ENCODE measurements at places on chromosomes 6 and 20.
A peak's percentile ranks its signal among the peaks of the same experiment; 100 is the strongest.

- no peak overlapping the region for H3K4me3 ChIP-seq
- H3K27me3 ChIP-seq, result no peaks in the 10 kb centered on the region
- no peaks in the 10 kb centered on the region for H3K4me1 ChIP-seq
- H3K27ac ChIP-seq, result no peak overlapping the region
- no peaks in the 10 kb centered on the region for H3K36me3 ChIP-seq
Observed at GRCh38 chr6:15153191-15153590, 92.7 kb upstream of the JARID2 start.

DNA sequence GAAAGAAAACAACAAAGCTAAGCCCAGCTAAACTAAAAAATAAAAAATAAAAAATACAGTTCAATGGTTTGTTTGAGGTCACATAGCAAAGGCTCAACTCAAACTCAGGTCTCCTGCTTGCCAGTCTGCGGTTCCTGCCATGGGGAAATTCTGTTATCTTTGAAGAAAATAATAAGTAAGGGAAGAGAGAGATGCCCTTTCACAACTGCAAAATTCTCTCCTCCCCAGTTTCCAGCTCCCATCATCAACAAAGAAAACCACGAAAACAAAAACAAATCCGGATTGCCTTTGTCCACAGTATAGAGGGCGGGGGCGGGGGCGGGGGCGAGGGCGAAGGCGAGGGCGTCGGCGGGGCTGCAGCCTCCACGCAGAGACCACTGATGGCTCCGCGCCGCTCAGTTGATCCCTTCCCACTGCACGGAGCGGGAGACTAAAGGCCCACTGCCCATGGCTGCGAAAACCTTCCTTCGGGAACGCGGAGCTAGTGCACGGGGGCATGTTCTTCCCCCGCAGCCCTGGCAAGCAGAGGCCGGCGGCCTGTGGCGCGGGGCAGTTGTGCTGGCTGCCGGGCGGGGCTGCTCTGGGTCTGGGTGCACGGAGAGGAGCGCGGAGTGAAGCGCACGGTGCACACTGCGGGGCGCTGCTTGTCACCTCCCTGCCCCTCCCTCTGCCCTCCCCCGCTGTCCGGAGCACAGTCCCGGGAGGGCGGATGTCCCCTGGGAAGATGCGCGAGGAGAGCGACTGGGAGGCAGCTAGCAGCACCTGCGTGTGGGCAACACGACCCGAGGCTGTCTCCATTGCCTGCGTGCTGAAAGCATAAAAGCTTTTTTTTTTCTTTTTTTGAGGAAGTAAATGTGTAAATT is 54.1 kb upstream of the TPD52L1 start:
- peak overlapping the region; percentile 47 for H3K4me3 ChIP-seq
- H3K36me3 ChIP-seq, result no peaks in the 10 kb centered on the region
- H3K27me3 ChIP-seq, result no peaks in the 10 kb centered on the region
- peaks cover 65% of the 10 kb centered on the region for H3K4me1 ChIP-seq
- H3K27ac ChIP-seq, result no peak overlapping the region

DNA sequence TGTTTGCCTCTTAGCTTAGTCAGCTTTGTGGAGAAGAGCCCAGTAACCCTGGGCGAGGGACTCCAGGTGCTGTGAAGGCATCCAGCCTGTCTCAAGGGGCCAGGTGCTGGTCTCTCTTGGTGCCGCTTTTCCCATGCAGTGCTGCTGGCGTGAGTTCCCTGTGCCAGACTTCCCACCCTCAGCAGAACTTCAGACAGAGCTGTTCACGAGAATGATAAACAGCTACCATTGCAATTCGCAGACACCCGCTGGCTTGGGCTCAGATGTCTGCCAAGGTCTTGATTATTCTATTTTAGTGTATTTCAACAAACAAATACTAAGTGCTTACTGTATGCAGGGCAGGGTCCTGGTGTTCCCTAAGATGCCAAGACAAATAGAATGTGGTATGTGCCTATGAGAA is 57.7 kb downstream of the RNF217 start:
- H3K27me3 ChIP-seq, result no peaks in the 10 kb centered on the region
- no peak overlapping the region for H3K4me3 ChIP-seq
- no peak for DNase-seq
- H3K4me1 ChIP-seq, result peaks cover 6% of the 10 kb centered on the region
- H3K36me3 ChIP-seq, result no peaks in the 10 kb centered on the region

- no peak overlapping the region for H3K27ac ChIP-seq
- H3K36me3 ChIP-seq, result no peaks in the 10 kb centered on the region
- peaks cover 3% of the 10 kb centered on the region for H3K4me1 ChIP-seq
- peak; percentile 64 for DNase-seq
- peaks cover 100% of the 10 kb centered on the region for H3K27me3 ChIP-seq
Observed at GRCh38 chr20:21701171-21701876, 4.1 kb upstream of the PAX1 start.

- no peak overlapping the region for H3K27ac ChIP-seq
- H3K27me3 ChIP-seq, result no peaks in the 10 kb centered on the region
- peak overlapping the region; percentile 34 for H3K4me3 ChIP-seq
- no peaks in the 10 kb centered on the region for H3K36me3 ChIP-seq
- peak; percentile 84 for DNase-seq
Observed at GRCh38 chr6:11228935-11229654, 3.4 kb downstream of the NEDD9 start.

DNA sequence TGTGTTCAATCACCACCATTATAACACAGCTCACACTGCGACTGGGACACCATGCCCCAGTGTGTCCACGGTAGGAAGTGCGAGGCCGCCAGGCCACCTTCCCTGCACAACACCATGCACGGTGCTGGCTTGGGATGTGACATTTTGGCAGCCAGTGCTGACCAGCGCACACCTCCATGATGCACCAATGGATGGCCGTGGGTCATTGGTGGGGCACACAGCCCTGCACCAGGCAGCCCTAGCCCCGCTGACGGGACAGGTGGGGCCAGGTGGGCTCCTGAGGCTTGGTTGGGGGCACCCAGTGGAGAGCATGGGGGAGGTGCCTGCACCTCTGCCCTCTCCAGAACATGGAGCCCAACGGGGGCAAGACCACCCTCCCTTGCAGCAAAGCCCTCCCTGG is 18.2 kb upstream of the FRMD1 start:
- H3K4me3 ChIP-seq, result no peak overlapping the region
- no peak for DNase-seq
- H3K36me3 ChIP-seq, result no peaks in the 10 kb centered on the region
- H3K4me1 ChIP-seq, result peaks cover 7% of the 10 kb centered on the region

GRCh38 chr6:166157930-166158617 is 9.6 kb downstream of the TBXT start:
- no peak for DNase-seq
- H3K27ac ChIP-seq, result no peak overlapping the region
- no peak overlapping the region for H3K4me3 ChIP-seq
- H3K4me1 ChIP-seq, result no peaks in the 10 kb centered on the region
- peaks cover 11% of the 10 kb centered on the region for H3K27me3 ChIP-seq

GRCh38 chr20:50583442-50584150 is 73.4 kb downstream of the PTPN1 start:
- H3K27me3 ChIP-seq, result no peaks in the 10 kb centered on the region
- H3K4me3 ChIP-seq, result no peak overlapping the region
- H3K27ac ChIP-seq, result no peak overlapping the region
- DNase-seq, result no peak

DNA sequence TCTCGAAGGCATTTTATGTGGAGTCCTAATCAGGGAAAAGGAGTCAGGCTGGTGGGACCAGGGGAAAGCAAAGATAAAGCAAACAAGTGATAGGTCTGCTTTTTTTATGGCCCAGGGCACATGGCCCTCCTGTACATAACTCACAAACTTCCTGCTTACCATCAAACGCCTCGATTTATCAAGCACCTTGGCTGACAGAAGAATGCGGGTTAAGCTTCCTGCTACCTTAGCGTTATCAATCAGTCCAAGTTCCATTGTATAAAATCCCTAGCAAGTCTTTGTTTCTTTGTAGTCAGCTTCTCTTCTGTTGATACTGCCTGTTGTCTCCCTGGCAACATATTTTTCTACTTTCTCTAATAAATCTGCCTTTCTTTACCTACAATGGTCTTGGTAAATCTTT is 4.1 kb upstream of the TRIM27 start:
- H3K27me3 ChIP-seq, result no peaks in the 10 kb centered on the region
- no peak overlapping the region for H3K4me3 ChIP-seq
- H3K27ac ChIP-seq, result no peak overlapping the region
- H3K36me3 ChIP-seq, result no peaks in the 10 kb centered on the region
- peaks cover 10% of the 10 kb centered on the region for H3K4me1 ChIP-seq

DNA sequence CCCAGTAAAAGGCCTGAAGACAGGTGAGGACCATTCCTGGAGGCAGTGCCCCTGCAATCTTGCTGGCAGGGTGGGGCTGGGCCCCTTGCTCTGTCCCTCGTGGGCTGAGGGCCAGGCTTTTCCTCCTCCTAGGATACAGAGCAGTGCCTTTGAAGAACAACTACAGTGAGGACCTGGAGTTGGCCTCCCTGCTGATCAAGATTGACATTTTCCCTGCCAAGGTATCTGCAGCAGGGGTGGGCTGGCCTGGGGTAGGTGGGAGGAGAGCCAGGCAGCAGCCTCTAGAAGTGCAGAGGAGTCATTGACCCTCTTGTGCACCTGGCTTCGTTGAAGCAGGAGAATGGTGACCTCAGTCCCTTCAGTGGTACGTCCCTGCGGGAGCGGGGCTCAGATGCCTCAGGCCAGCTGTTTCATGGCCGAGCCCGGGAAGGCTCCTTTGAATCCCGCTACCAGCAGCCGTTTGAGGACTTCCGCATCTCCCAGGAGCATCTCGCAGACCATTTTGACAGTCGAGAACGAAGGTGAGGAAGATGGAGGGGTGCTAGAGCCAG is 36.5 kb downstream of the PLCG1 start:
- H3K36me3 ChIP-seq, result no peaks in the 10 kb centered on the region
- no peaks in the 10 kb centered on the region for H3K27me3 ChIP-seq

GRCh38 chr20:6579824-6580223 is 187.7 kb upstream of the BMP2 start:
- H3K4me1 ChIP-seq, result no peaks in the 10 kb centered on the region
- no peak for DNase-seq
- no peak overlapping the region for H3K4me3 ChIP-seq
- H3K27ac ChIP-seq, result no peak overlapping the region
- H3K27me3 ChIP-seq, result no peaks in the 10 kb centered on the region

Data from neural progenitor cell (in vitro differentiated cells).